Endothelial cell (in vitro differentiated cells): ENCODE measurements at places on chromosomes 5 and 9.
A peak's percentile ranks its signal among the peaks of the same experiment; 100 is the strongest.

GRCh38 chr9:99497641-99498040 lies 275.6 kb downstream of the SEC61B start:
- H3K4me1 ChIP-seq, result no peaks in the 10 kb centered on the region
- peaks cover 6% of the 10 kb centered on the region for H3K36me3 ChIP-seq
- H3K27me3 ChIP-seq, result peaks cover 2% of the 10 kb centered on the region
- no peak overlapping the region for H3K4me3 ChIP-seq

DNA sequence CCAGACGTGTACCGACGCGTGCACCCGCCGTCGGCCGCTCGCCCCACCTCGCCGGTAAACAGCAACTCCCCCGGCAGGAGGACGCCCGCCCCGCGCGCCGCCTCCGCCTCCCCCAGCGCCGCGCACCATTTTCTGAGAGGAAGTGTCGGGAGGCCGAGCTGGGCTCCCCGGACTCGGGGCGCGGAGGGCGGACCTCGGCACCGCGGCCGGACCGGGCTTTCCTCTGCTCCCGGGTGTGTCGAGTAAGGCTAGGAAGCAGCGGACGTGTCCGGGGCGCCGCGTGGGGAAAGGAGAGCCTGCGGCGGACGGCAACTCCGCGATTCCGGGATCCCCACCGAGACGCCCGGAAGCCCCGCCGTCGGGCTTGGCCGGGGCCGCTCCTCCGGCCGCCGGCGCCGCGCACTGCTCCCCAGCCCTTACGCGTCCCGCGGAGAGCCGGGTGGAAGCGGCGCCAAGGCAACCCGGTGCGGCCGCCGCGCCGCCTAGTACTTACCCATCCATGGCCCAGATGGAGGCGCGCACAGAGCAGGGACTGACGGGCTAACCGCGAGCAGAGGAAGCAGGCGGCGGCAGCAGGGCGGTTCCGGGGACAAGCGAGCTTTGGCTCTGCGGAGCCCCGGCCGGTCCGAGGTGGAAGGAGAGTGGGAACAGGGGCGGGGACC lies at the start of gene PTBP3:
Gene PTBP3 (minus strand): TSS at position 643 of the 662 bp plus-strand sequence. CDS start 35,754 bp downstream, outside the sequence.
- peak within 1 kb of the TSS; percentile 99 for H3K4me3 ChIP-seq
- peaks cover 12% of the 10 kb centered on the region for H3K27me3 ChIP-seq
- H3K4me1 ChIP-seq, result peaks cover 27% of the 10 kb centered on the region
- H3K27ac ChIP-seq, result peak within 1 kb of the TSS; percentile 97
- DNase-seq, result peak; percentile 78
- H3K36me3 ChIP-seq, result peaks cover 5% of the 10 kb centered on the region

DNA sequence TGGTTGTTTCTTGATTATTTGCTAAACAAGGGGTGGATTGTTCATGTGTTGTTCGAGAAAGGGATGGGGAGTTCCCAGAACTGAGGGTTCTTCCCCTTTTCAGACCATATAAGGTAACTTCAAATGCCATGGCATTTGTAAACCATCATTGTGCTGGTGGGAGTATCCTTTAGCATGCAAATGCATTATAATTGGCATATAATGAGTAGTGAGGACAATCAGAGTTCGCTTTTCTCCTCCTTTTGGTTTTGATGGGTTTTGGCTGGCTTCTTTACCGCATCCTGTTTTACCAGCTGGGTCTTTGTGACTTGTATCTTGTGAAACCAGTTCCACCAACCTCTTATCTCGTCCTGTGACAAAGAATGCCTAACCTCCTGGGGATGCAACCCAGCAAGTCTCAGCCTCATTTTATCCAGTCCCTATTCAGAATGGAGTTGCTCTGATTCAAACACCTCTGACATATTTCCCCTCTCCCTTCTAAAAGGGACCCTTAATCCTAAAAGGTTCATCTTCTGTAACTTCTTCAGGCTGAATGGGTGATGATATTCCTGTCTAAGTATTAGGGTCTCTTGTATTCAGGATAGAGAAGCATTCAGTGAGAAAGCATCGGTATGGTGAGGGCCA lies 8.7 kb upstream of the FBN2 start:
- H3K27ac ChIP-seq, result no peak overlapping the region
- DNase-seq, result no peak
- peaks cover 6% of the 10 kb centered on the region for H3K27me3 ChIP-seq
- H3K4me3 ChIP-seq, result no peak overlapping the region
- peaks cover 4% of the 10 kb centered on the region for H3K36me3 ChIP-seq
- no peaks in the 10 kb centered on the region for H3K4me1 ChIP-seq

- peaks cover 29% of the 10 kb centered on the region for H3K36me3 ChIP-seq
- DNase-seq, result no peak
- peaks cover 13% of the 10 kb centered on the region for H3K27me3 ChIP-seq
- peaks cover 32% of the 10 kb centered on the region for H3K4me1 ChIP-seq
- peak overlapping the region; percentile 73 for H3K4me3 ChIP-seq
Measured at GRCh38 chr9:127452691-127453090, 1.4 kb downstream of the LRSAM1 start.

DNA sequence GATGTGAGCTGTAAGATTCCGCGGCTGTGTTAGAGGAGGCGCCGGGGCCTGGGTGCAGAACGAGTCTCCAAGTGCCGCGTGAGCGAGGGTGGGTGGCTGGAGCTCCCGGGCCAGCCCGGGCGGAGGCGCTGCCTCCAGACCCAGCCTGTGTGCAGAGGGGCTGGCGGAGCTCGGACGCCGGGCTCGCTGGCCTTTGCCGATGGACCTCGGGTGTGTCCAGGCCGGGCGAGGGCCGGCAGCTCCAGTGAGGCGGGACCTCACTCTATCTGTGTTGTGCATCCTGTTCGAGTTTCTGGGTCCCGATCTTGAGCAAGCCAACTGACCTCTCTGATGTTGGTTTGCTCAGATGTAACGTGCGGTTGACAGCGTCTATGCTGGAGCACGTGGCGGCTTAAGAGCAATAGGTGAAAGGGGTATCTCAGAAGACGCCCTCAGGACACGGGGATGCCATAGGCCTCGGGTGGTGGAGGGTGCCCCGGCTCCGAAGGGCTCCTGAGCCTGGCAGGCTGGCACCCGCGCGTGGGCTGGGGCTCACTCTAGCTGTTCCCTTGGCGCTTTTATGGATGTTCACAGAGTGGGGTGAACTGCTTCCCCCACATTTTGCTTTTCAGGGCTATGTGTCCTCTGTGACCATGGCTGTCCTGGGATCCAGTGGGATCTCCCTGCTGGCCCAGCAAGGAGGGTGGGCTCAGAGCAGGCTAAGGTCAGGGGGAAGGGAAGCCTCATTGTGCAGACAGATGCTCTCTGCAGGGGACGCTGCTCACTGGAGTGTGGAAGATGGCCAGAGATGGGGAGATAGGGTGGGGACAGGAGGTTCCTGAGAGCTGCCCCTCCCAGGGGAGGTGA lies 69.8 kb downstream of the MRPL36 start:
- no peaks in the 10 kb centered on the region for H3K4me1 ChIP-seq
- peaks cover 5% of the 10 kb centered on the region for H3K36me3 ChIP-seq
- no peak overlapping the region for H3K4me3 ChIP-seq
- DNase-seq, result peak; percentile 1
- H3K27me3 ChIP-seq, result peaks cover 9% of the 10 kb centered on the region
